ENCODE measurements at places on chromosomes 16 and 17.

DNA sequence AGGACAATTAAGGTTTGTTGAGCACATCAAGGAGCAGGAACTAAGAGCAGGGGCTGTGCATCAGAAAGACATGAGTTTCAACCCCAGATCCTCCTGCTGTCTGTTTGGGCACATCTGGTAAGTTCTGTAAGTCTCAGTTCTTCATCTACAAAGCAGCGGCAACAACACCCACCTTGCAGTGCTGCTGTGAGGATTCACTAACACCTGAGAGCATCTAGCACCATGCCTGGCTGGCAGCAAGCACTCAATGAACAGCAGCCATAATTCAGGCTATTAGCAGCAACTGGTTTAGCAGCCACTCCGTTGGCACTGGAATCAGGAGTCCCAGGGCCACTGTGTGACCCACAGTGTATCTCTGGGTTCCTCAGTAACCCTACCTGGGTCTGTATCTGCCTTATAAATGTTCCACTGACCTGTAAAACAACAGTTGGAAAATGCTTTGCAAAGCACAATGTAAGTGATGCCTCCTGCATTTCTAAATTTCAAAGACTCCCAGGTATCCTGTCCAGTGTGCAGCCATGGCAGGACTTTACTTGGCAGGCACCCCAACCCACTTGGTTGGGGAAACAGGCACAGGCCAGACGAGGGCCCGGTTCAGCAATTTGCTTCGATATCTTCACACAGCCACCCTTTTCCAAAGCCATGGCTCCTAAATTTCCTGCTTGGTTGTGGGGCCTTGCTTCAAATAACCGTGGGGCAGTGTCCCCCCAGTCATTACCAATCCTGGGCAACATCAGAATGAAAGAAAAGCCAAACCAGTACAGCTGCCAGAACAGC is 4.2 kb downstream of the ST3GAL2 start:
- no peak for DNase-seq

GRCh38 chr16:74186561-74186971 is 110.0 kb upstream of the PSMD7 start:
- peak; percentile 76 for DNase-seq

GRCh38 chr16:88877564-88878289 is 11.3 kb upstream of the PABPN1L start:
- DNase-seq = no peak

DNA sequence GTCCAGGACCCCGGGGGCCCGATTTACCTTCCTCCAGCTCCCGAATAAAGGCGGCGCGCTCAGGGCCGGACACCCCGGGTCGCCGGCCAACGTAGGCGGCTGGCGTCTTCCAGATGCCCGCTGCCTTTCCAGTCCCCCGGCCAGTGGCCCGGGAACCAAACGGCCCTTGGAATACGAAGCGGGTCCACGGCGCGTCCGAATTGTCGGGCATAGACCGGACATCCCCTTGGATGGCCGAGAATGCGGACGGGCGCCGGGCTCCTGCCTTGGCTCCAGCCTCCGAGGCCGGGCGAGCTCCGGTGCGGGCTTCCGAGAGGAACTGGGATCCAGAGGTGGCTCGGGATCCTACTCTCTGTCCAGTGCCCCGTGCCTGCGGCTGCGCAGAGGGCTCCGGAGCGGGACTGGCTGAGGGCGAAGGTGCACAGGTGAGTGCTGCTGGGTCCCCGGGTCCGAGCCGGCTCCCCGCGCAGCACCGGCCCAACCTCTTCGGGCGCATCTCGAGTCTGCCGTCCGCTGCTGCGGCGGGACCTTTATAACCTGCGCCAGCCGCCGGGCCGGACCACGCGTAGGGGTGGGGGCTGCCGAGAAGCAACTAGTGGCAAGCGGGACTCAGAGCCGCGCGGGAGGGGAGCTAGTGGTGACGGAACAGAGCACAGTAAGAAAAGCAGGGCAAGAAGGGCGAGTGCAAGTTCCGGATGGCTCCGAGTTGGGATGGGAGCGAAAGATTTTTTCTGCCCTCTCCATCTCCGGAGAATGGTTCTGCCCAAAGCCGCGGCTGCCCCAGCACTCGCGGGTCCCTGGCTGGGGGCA is at the start of gene HAP1:
Gene HAP1, minus strand, starts transcription at position 505 of the 810 bp plus-strand sequence. Its CDS starts 9 bp downstream, at position 496.
- no peak for DNase-seq

DNA sequence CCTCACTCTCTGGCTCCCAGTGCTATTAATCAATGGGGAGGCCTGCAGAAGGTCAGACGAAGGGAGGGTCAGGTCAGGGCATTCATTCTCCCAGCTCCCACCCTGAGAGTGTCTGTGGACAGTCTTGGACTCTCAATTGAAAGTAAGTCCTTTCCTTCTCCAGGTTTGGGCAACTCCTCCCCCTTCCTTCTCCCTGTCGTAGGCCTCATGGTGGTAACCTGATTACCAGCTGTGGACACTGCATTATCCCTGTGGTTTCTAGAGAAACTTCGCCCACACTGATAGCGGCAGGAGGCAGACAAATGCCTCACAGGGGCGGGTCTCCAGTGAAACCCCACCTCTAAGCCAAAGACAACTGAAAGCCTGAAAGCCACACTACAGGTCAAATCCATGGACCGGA is 57.7 kb upstream of the SLC25A19 start:
- DNase-seq = no peak

DNA sequence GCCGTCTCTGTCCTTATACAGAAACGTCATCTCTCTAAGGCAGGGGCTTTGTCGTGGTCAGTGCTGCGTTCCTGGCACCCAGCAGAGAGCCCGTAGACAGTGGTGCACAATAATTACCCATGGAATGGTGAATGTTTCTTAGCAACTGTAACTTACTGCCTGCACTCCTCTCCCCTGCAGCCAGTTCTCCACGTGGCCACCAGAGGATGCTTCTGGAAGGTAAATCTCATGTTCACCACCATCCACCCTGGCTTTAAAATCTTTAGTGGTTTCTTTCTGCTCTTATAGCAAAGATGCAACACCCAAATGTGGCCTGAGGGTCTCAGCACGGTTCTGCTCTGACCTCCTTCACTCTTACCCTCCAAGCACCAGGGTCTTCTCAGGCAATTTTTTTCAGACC is 150.8 kb downstream of the GRIN2A start:
- DNase-seq = no peak

Data from fibroblast of the conjunctiva (primary cell).